NCI-H345 (cell line): ENCODE measurements at places on chromosomes 11 and 22.

GRCh38 chr11:2991452-2992233 lies 486 bp downstream of the NAP1L4 start:
- no peak for DNase-seq

DNA sequence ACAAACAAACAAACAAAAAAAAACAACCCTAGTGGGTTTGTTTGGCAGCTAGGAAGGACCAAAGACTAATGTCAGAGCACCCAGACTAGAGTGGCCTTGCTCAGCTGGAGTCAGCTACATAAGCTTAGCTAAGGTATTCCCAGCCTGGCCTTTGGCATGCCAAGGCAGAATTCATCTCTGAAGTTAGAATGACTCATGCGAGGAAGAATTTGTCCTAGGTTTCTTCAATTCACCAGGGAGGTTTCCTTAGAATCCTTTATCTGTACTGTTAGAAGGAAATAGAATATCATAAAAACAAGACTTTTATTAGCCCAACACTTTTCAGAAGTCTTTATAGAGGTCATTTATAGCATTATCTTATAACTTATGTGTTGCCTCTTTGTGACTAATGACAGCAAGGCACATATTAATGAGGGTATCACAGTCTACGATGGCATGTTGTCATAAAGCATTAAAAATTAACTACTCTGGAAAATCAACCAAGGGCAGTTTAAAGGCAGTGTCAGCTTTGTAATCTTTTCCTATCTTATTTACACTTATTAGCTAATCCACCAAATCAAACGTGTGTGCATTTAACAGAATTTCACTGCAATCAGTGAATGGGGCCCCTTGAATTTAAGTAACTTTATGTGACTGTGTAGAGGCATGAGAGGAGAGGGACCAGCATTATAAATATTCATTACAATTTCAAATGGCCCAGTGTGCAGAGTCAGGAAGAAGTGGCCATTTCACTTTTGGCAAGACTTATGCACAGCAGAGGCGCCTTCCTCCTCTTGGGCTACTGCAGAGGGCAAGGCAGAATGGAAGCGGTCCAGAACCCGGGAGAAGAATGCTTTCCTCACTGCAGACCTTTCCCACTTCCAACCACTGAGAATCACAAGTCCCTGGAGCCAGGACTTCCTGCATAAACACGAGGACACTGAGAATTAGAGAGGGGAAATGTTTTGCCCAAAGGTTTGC lies 36.3 kb downstream of the SLC5A1 start:
- DNase-seq: no peak

GRCh38 chr11:75492181-75492820 lies 33.4 kb downstream of the GDPD5 start:
- no peak for DNase-seq

GRCh38 chr11:130731401-130731800 lies 184.9 kb downstream of the SNX19 start:
- no peak for DNase-seq

DNA sequence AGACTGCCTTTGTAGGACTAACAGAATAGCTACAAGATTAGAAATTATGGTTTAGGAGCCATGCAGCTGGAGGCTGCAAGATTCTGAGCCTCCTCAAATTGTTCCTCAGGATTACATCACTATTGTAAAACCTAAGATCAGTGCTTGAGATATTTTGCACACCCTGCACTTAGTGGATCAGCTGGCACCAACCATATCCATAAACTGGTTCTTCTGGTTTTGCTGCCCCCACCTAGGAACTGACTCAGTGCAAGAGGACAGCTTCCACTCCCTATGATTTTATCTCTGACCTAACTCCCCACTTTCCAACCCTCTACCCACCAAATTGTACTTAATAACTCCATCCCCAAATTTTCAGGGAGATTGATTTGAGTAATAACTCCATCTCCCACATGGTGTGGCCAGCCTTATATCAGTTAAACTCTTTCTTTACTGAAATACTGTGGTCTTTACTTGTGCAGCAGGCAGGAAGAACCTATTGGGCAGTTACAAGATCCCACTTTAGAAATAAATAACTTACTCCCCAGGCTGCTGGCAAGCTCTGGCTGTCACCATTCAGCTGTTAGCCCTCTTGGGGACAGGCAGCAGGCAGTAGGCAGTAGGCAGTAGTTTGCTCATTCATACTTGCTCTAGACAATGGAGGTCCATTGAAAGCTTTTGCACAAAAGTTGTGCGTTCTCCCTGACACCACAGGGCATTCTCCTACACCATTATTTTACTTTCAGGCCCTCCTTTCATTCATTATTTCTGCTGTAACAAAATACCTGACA lies 119.0 kb downstream of the SLC17A6 start:
- peak; percentile 14 for DNase-seq

GRCh38 chr11:57982776-57983175 lies 40.9 kb upstream of the OR9Q1 start:
- peak; percentile 81 for DNase-seq

DNA sequence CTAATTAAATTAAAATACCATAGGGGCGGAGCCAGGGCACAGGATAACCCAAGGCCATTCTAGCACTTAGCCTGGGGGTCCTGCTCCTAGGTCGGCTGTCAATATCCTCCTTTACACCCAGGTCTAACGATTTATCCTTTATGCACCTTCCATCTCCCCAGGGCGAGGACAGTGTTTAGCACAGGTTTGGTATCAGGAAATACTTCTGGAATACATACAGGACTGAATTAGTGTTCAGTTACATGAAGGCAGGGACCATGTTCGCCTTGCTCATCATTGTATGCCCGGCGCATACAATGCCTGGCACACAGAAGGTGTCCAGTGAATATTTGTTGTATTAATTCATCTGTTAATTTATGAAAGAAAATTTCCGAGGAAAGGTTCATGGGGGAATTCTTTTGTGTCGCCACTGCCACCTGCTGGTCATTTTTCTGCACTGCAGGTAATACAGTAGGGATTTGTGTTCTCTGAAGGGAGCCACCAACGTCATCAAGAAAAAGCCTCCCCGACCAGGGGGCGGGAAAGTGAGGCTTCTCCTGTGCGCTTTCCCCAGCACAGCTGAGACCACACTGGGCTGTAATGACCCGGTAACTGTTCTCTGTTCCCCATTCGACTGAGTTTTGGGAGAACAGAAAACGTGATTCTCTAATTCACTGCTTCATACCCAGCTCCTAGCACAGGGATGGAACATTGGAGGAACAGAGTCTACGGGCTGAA lies 68.7 kb upstream of the ASPHD2 start:
- DNase-seq: peak; percentile 57

DNA sequence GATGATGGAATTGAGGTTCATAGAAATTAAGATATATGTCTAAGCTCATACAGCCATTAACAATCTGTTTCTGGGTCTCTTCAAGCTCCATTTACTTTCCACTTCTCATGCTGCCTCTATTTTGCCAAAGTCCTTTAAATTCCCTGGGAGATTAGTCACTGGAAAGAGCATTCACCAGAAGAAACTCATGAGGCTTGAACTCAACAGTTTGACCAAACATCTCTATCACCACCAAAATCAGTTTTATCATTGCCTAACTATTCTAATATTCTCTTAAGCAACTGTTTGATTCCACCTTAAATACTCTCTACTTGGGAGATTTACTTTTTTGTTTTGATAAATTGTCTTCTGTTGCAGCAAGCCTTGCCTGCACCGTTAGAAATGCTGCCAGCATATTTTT lies 881.3 kb downstream of the KCNA4 start:
- DNase-seq: no peak

- DNase-seq: no peak
Measured at GRCh38 chr11:75103380-75104026, 6.8 kb upstream of the OR2AT4 start.

GRCh38 chr11:30825723-30826122 lies 239.6 kb upstream of the MPPED2 start:
- DNase-seq: no peak

GRCh38 chr11:66338276-66339161 lies 2.3 kb upstream of the RIN1 start:
- DNase-seq: no peak

- DNase-seq: no peak
Measured at GRCh38 chr11:86484795-86485166, 110.1 kb downstream of the CCDC81 start.

DNA sequence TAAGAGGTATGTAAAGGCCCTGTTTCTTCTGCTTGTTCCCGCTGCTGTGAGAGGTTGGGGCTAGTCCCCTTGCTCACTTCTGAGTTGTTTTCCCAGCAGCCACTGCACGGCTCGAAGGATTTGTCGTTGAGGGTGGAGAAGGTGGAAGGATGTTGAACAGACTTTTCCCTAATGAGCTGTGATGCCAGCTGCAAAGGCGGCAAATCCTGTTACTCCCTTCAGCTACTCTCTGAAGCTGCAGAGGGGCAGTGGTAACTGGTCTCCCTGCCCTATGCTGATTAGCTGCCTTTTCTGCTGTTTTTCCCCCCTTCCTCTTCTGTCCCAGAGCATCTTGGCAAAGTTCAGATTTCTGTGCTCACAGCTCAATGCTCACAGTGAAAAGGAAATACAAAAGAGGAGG lies 90.4 kb upstream of the SLC25A18 start:
- DNase-seq: no peak

- DNase-seq: peak; percentile 60
Measured at GRCh38 chr11:109619498-109619897, 197.5 kb downstream of the C11orf87 start.

GRCh38 chr11:132200353-132200936 lies 830.0 kb downstream of the NTM start:
- DNase-seq: peak; percentile 33
